ENCODE measurements at places on chromosomes 6 and 20. TPM values are rescaled to one million over a fixed set of nuclear protein-coding genes. Genes with fewer than 3 reads are reported as not detected.

DNA sequence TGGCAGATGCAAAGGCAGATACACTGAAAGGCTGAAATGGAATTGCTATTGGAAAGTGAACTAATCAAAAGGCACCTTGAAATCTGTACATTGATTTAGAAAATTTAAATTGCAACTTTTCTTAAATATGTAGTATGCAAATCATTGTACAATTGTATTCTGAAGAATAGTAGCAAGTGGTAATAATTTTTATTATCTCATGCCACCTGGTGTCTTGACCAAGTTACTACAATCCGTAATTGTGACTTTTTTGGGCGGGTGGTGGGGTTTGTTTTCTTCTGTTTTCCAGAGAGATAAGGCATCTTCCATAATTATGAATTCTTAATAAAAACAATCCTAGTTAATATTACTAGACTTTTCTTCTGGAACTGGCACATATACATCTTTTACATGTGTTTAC is 12.5 kb upstream of the BCKDHB start:
- H3K4me3 ChIP-seq, result no peak overlapping the region
- H3K36me3 ChIP-seq, result no peaks in the 10 kb centered on the region
- H3K27me3 ChIP-seq, result peaks cover 12% of the 10 kb centered on the region
- no peak for DNase-seq
- peaks cover 9% of the 10 kb centered on the region for H3K4me1 ChIP-seq
- no peak overlapping the region for H3K27ac ChIP-seq

DNA sequence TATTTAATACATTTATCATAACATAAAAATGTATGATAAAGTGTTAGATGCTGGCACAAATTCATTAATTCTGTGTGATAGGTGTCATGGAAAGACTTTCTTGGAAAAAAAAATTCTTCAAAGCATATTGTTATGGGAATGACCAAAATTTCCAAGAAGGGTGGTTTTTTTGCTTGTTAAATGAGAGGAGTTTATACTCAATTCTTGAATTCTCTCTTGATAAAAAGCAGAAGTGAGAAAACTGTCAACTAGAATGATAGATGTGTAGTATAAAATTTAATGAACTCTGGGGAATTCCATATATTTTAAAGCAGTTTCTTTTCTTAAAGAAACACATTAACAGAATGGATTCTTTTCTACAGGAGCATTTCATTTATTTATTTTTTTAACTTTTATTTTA is 62.0 kb upstream of the SNAP91 start:
- H3K36me3 ChIP-seq, result no peaks in the 10 kb centered on the region
- H3K4me1 ChIP-seq, result no peaks in the 10 kb centered on the region
- no peak overlapping the region for H3K27ac ChIP-seq
- H3K27me3 ChIP-seq, result no peaks in the 10 kb centered on the region

DNA sequence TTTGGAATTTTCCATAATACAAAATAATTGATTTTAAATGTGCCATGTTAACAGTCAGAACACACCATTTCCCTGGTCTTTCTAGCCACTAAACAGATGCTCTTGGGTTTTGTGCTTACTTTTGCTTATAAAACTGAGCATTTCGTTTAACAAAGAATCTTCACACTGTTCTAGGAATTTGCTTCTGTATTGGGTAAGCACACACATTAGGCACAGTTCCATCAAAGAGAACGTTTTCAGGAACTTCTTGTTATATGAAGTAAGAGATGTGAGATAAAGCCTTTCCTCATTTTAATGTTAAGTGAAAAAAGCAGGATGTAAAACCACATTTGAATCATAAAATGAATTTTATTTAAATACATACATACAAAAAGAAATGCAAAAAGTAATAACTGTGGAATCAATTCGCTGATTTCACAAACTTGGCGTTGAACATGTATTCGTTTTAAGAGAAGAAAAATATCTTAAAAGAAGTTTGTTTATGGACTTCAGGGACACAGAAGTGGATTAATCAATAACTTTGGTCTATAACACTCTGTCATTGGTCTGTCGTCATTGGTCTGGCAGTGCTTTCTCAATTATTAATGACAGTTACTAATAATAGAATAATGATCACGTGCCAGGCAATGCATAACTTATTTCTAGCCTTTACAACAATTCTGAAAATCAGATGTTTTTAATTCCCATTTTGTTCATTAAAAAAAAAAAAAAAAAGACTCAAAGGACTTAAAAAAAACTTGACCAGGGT is 199.9 kb upstream of the PRDM1 start:
- no peaks in the 10 kb centered on the region for H3K27me3 ChIP-seq
- H3K4me3 ChIP-seq, result no peak overlapping the region

- peaks cover 2% of the 10 kb centered on the region for H3K36me3 ChIP-seq
- peaks cover 72% of the 10 kb centered on the region for H3K4me1 ChIP-seq
- H3K27ac ChIP-seq, result peak overlapping the region; percentile 90
- DNase-seq, result peak; percentile 39
- peak overlapping the region; percentile 76 for H3K4me3 ChIP-seq
- no peaks in the 10 kb centered on the region for H3K27me3 ChIP-seq
Observed at GRCh38 chr20:32534661-32535240, 50.4 kb downstream of the NOL4L start.

Gene NEURL2
- 1.9 TPM for total RNA-seq

DNA sequence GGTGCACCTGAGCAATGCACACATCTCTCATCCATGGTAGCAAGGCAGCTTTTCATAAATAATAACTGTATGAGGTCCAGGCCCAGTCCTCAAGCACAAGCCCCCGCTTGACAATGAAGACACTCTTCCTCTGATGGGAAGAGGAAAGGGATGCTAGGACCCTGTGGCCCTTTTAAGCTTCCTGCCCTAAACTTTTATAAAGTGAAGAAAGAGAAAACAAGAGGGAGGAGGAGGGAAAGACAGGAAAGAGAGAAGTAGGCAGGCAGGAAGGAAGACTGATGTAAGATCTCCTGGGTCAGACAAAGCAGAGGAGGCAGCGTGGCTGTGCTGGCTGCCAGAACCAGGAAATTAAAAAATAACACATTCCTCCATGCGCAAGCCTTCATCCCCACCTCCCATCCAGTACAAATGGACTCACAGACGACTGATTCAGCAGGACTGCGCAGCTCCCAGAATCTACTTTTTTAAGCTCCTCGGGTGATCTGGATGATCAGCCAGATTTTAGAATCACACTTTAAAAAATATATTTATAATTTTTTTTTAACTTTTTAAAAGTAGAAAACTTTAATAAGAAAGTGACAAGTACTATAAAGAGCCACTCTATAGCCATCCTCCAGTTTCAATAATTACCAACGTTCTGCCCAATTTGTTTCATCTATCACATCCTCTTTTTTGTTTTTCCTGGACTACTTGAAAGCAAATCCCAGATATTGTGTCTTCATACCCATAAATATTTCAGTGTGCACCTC is 16.5 kb downstream of the TNFAIP3 start:
- peak overlapping the region; percentile 95 for H3K27ac ChIP-seq
- peaks cover 63% of the 10 kb centered on the region for H3K36me3 ChIP-seq
- no peak for DNase-seq
- no peaks in the 10 kb centered on the region for H3K27me3 ChIP-seq
- H3K4me3 ChIP-seq, result peak overlapping the region; percentile 44

- no peak overlapping the region for H3K27ac ChIP-seq
- H3K4me3 ChIP-seq, result no peak overlapping the region
- DNase-seq, result no peak
- peaks cover 4% of the 10 kb centered on the region for H3K36me3 ChIP-seq
Observed at GRCh38 chr6:159939591-159940016, 29.3 kb upstream of the IGF2R start.

Gene B3GALT4
- 5.6 TPM for total RNA-seq

DNA sequence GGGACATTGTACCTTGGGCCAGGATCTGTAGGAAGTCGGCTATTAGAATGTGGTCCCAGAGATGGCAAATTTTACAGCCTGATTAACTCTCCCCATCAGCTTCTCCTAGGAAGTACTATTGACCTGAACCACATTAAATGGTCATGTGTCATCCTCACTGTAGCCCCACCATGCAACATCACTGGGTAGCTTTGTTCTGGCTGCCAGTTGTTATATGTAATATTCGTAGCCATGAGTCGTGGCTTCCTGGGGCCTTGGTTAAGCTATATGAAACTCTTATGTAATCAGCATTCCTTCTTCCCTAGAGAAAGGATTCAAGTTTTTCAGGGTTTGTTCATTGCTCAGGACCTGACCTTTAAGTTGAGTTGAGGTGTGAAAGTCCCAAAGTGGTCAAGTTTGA is 125.7 kb downstream of the ANKS1A start:
- H3K27ac ChIP-seq, result no peak overlapping the region
- peaks cover 3% of the 10 kb centered on the region for H3K27me3 ChIP-seq
- no peak overlapping the region for H3K4me3 ChIP-seq
- no peak for DNase-seq

Gene MUCL3
- not detected for total RNA-seq

Gene SLC44A4
- 0.12 TPM for total RNA-seq

- no peak for DNase-seq
- peak overlapping the region; percentile 96 for H3K27ac ChIP-seq
- peaks cover 78% of the 10 kb centered on the region for H3K4me1 ChIP-seq
- H3K4me3 ChIP-seq, result peak overlapping the region; percentile 98
- peaks cover 42% of the 10 kb centered on the region for H3K36me3 ChIP-seq
- no peaks in the 10 kb centered on the region for H3K27me3 ChIP-seq
Observed at GRCh38 chr6:11230158-11231107, 2.0 kb downstream of the NEDD9 start.

Gene EDN1
- total RNA-seq, result 0.36 TPM

DNA sequence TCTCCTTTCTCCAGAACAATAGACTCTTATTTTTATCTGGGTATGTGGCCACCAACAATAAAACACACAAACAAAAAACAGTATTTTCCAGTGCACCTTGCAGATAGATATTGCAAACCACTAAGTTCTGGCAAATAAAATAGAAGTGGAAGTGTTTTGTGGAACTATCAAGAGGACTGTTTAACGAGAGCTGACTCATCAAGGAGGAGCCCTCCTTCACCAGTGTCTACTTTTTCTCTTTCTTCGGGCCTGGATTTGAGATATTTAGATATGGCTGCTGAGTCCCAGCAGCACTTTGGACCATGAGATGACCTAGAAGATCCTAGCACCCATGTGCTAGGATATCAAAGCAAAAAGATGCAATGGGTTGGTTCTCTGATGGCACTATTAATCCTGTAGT is 154.7 kb downstream of the AIG1 start:
- no peak overlapping the region for H3K4me3 ChIP-seq
- DNase-seq, result no peak
- no peak overlapping the region for H3K27ac ChIP-seq
- H3K27me3 ChIP-seq, result no peaks in the 10 kb centered on the region
- no peaks in the 10 kb centered on the region for H3K36me3 ChIP-seq
- H3K4me1 ChIP-seq, result no peaks in the 10 kb centered on the region

DNA sequence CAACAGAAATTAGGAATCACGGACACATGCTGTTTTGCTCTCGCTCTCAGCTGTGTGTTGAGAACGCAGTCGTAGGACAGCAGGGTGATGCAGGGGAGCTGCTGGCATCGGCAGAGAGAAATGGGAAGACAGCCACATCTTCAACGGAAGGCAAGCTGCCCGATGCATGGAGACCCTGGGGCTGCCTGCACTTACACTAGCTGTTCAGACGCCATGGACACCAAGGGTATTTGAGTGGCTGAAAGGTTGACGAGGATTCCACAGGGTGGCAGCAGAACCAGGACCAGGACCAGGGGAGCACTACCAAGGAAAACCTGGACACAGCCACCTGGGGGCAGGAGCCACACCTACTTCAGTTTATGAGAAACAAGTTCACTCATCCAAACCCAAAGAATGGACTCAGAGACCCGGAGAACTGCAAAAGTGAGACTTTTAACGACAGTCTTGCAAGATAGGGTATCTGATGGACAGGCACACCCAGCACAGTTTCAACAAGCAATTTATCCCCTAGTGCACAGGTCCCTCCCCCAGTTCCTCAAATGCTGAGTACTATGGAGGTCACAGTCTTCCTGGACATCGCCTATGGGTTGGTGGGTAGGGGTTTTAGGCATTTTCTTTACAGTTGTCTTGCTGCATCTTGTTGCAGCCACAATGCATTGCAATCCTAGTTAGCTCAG is 56.3 kb upstream of the ENTPD6 start:
- no peaks in the 10 kb centered on the region for H3K36me3 ChIP-seq
- no peak overlapping the region for H3K4me3 ChIP-seq
- H3K4me1 ChIP-seq, result no peaks in the 10 kb centered on the region
- no peak overlapping the region for H3K27ac ChIP-seq
- H3K27me3 ChIP-seq, result peaks cover 2% of the 10 kb centered on the region
- DNase-seq, result no peak

Gene ACSS1
- total RNA-seq, result 12.7 TPM

Gene PRR18
- not detected for total RNA-seq

Gene PEX3
- total RNA-seq, result 25.0 TPM

DNA sequence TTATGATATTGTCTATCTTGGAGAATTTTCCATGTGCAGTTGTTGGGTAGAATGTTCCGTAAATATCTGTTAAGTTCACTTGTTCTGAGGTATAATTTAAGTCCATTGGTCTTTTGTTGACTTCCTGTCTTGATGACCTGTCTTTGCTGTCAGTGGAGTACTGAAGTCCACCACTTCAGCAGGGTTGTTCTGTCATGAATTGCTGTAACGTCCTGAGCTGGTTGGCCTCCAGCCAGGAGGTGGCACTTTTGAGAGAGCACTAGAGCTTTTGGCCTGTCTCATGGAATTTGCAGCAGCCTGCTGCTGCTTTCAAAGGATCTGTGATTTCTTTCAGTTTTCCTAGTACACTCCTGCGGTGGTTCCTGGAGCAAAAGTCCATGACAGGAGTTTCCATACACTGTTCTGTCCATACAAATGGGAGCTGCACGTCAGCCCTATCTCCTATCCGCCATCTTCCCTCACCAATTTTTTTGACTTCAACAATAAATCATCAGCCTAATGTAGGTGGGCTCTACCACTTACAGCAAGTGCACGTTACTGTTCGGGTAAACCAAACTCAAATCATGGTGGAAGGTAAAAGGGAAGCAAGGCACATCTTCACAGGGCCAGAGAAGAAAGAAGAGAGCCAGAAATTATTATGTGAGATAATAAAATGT is 46.9 kb upstream of the TRERF1 start:
- no peaks in the 10 kb centered on the region for H3K36me3 ChIP-seq
- H3K4me3 ChIP-seq, result no peak overlapping the region
- H3K27ac ChIP-seq, result no peak overlapping the region
- no peak for DNase-seq

DNA sequence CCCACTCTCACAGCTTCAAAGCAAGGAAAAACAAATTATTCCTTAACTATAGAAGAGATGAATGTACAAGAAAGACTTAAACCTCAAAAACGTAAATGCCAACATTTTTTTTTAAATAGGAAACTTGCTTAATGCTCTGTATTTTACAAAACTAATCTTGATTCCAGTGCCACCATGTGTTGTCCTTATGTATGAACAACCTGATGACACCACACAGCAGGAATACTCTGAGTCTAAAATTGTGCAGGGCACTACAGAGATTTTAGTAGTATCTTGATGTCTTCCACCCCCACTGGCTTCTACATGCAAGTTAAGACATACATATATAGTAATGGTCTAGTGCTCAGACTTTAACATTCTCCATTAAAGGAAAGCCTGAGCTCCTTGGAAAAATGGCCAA is 46.2 kb downstream of the SRPK1 start:
- no peak overlapping the region for H3K4me3 ChIP-seq
- H3K4me1 ChIP-seq, result no peaks in the 10 kb centered on the region
- H3K27ac ChIP-seq, result no peak overlapping the region
- DNase-seq, result no peak
- peaks cover 53% of the 10 kb centered on the region for H3K36me3 ChIP-seq
- H3K27me3 ChIP-seq, result no peaks in the 10 kb centered on the region

Gene COL9A1
- not detected for total RNA-seq
